ENCODE measurements at places on chromosomes 3 and 15.

DNA sequence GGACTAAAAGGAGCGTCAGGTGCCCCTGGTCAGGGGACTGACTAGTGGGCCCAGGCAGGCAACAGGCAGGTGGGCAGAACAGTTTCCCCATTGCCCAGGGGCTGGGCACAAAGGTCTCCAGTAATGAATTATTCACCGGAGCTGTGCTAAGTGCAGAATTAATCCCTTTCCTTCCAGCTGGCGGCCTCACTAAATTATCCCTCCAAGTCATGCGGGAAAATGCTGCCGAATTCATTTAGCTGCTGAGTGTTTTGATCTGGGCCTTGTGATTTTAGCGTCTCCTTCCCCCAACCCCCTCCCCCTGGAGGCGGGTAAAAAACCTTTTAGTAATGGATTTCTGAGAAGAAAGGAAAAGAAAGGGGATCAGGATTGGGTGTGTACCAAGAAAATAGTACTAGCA lies 47.2 kb downstream of the CCDC33 start:
- DNase-seq = peak; percentile 53

DNA sequence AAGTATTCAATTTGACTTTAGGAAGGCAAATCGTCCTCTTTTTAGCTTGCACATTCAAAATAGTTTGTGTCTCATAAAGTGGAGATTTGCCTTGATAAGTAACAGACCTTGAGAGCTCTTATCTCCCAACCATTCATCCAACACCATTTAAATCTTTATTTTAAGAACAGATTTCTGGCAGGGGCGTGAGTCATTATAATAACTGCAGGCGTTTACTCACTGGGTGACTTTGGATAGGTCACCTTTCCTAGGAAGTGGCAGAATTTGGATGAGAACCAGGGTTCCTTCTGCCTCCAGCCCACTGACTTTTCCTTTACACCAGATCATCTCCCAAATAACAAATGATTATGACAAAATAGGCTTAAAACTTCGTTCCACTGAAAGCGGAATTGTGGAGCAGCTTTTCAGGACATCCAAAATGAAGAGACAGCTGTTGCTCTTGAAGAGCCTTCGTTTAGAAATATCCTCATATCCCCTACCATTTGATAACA lies 5.0 kb downstream of the LMCD1 start:
- DNase-seq = no peak

DNA sequence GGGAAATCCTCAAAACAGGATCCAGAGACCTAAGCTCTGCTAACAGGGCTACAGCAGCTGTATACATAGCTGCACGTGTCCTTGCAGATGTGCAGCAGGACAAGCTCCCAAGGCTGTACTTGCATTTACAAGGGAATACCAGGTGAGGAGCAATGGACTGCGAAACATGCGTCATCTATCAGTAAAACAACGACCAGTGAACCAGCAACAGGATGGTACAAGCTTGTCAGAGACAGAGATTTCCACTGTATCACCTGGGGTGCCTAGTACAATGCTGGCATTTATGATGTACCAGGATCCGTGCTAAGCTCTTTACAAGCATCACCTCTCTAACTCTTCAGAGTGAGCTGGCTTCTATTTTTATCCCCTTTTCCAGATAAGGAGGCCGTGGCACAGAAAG lies 227.3 kb downstream of the FOXP1 start:
- DNase-seq = no peak

DNA sequence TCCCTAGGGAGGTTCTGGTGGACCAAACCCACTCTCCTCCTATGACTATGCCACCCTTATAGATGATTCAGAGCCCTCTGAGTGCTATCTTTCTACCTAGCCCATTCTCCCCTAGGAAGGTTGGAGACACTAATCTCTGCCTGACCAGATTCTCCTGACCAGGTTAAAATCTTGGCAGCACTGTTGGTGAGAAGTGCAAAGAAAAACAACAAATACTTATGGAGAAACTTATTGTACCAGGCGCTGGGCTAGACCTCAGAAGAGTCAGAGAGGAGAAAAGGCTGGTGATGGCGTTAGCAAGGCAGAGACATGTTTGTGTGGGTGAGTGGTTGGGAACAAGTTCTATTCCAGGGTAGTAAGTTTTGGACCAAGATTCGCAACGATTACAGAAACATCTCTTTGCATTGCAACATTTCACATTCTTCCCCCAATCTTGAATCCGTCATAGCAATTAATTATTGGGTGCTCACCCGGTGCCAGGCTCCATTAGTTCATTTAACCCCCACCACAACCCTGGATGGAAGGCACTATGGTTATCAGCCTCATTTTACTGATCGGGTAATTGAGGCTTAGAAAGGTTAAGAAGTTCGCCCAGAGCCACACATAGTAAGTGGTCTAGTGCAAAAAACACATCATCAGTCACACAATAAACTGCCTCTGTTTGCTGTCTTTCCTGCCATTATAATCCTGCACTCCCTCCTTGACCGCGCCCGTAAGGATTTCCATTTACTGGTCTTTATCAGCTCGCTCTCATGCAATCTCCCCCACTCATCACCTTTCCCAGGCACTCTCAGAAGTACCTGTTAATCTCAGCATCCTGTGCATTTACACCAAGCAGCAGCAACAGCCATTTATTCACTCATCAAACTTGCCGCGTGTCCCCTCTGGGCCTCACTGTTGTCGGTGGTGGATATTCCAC lies 655 bp upstream of the TSPAN3 start:
- DNase-seq = no peak

GRCh38 chr15:58138106-58138505 lies at the start of gene AQP9:
AQP9 (plus strand) TSS chr15:58138381; CDS start chr15:58138566, 185 bp downstream.
- no peak for DNase-seq
